Peyer's patch (tissue), 4 donors: ENCODE measurements at places on chromosomes 7 and 10. TPM values are rescaled to one million over a fixed set of nuclear protein-coding genes. Genes with fewer than 3 reads are reported as not detected.

DNA sequence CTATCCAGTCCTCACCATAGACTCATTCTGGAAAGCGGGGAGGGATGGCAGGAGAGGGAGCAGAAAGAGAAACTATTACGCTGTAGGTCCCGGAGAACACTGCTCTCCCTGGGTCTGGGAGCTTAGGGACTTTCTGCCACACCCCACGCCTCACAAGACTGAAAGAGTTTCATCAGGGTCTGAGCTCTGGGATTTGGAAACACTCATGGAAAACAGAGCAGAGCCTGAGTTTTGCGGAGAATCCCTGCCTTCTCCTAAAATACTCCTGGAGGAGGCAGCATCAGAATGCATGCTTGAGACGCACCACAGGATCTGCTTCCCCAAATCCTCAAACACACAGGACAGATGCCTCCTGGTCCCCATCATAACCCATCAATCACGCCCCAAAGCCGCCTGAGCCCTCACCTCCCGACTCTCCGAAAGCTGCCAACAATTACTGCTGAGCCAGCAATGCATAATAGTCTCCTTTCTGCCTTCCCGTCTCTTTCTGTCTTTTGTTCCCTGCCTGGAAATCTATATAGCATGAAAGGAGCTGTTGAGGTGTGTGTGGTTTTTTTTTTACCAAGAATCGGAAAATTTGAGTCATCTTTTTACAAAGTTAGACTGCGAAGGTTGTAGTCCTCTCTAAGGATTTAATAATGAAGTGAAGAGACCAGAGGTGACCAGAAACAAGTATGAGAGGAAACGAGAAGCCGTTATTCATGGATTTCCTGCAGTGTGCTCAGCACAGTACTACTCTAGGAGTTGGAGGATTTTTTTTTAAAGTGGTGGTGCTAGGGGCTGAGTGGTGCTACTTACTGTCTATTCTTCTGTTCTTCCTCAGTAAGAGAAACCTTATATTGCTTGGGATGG, 37.7 kb downstream of the ASB13 start:
- DNase-seq = peak; percentile 59

GRCh38 chr10:8056871-8057331, 2.4 kb downstream of the GATA3 start:
- no peak for DNase-seq

DNA sequence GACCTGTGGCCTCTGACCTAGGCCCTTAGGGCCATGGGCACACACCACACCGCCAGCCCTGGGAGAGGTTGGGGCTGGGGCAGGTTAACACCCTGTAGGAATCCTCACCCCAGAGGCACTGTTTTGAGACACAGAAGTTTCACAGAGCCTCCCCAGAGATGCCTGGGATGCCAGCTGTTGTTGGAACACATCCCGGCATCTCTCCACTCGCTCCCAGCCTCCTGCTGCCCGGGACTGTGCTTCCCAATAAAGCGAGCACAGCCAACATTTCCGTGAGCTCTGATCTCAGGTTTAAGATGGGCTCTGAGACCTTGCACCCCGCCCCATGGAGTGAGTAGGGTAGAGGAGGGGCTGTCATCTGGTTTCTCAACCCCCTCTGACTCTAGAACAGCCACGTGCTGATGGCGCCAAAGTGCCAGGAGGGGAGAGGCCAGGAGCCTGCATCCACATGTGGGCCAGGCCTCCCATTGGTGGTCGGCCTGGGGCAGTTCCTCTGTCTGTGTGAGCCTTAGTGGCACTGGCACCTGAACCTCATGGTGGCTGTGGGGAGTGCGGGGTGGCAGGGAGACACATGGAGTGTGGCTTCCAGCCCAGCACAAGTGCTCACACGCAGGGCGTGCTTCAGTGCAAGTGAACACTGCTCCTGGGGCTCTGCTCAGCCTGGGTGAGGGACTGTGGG, 54.7 kb downstream of the RASGEF1A start:
- DNase-seq = peak; percentile 35

GRCh38 chr7:123535517-123535916, 1.1 kb upstream of the IQUB start:
- no peak for DNase-seq

DNA sequence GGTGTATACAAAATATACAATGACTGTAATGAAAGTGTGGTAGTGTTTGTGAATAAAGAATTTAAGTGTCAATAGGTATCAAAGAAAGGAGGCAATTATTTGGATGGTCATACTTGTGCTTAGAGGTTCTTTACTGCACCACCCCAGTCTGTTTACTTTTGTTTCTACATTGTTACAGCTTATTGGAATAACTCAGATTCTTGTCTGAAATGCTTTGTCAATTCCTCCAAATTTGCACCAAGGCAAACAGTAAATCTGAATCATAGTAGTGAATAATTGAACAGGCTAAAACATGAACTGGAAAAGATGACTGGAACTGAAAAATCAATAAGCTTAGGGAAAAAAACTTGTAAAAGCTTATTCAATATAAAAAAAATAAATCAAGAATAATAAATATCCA, 319.2 kb downstream of the EXOC4 start:
- DNase-seq = no peak

- no peak for DNase-seq
Observed at GRCh38 chr7:132819648-132820047, 243.4 kb upstream of the PLXNA4 start.

- no peak for DNase-seq
Observed at GRCh38 chr10:92111336-92111939, 179.4 kb downstream of the CPEB3 start.

- no peak for DNase-seq
Observed at GRCh38 chr7:55335151-55335550, 30.0 kb upstream of the LANCL2 start.

DNA sequence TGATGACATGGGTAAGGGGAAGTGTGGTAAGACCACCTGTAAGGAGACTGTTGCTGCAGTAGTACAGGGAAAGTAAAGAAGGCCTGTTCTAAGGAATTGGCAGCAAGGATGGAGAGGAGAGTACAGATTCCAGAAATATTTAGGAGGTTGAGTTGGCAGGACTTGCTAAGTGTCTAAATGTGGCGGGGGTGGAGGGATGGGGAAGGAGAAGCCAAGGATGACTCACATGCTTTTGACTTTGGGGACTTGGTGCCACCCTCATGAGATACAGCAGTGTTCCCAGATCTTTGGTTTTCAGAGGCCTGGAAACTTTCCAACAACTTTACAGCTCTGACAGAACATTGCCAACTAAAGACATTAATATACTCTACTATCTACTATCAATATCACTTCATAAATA, 45.4 kb downstream of the CDK6 start:
- DNase-seq = no peak

DNA sequence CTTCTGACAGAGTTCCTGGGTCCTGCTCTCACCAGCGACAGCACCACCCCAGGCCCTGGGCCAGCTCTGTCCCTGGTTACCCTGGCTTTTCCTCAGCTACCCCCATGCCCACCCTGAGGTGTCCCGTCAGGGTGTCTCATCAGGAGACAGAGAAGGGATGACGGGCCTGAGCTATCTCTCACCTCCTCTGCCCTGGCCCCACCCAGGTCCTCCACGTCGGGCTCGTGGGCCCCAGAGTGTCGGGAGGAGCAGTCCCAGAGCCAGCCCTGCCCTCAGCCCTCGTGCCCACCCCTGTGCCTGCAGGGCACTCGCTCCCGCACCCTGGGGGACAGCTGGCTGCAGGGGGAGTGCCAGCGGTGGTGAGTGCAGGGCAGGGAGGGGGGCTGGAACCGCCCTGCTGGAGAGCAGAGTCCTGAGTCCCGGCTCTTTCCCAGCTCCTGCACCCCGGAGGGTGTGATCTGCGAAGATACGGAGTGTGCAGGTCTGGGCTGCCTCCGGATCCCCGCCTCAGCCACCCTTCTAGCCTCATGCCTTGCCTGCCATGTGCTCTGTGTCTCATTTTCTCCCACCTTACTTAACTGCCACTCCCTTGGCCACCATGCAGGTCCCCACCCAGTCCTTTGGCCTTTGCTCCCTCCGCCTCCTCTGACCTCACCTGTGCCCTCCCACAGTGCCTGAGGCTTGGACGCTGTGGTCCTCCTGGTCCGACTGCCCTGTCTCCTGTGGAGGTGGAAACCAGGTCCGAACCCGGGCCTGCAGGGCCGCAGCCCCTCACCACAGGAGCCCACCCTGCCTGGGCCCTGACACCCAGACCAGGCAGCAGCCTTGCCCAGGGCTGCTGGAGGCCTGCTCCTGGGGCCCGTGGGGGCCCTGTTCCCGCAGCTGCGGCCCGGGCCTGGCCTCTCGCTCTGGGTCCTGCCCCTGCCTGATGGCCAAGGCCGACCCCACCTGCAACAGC, 16.7 kb upstream of the ZNF862 start:
- peak; percentile 75 for DNase-seq

DNA sequence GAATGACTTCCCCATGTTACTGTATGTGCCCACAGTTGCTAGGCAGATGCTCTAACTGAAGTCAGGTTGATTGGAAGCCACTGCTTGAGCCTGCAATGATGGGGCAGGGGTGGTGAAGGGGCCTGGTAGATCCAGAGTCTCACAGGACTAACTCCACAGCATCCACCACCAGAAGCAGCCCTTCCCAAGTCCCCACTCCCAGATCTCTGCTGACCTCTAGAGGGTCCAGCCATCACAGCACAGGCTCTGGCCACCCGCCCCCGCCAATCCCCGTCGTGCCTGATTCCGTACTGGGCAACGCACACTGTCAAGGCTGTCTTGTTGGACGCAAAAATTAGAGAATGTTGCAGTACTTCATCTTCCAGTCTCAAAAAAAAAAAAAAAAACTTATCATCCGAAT, 136.8 kb upstream of the PDE1C start:
- DNase-seq = no peak

GRCh38 chr10:31153692-31154091, 122.0 kb upstream of the ZNF438 start:
- no peak for DNase-seq

- no peak for DNase-seq
Observed at GRCh38 chr7:104627516-104627915, 299.1 kb downstream of the LHFPL3 start.

DNA sequence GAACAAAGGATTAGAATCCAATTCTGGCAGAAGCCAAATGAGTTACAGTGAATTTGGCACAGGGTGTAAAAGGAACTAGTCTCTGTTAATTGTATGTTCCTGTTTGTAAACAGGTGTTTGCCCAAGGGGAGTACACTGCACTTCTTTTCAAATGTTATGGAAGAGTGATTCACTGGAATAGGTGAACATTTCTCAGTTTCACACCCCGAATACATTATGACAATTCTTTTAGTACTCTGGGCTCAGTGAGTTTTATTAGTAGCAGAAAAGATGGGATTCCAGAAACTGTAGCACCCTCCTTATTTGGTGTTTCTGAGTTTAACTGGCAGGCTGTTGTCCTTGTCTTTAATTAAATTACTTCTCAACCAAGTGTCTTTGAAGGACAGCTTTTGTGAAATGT, 329.2 kb downstream of the BBS9 start:
- DNase-seq = no peak

GRCh38 chr7:90645784-90646183, 49.7 kb downstream of the CDK14 start:
- no peak for DNase-seq

GRCh38 chr7:143954135-143954534, 509 bp upstream of the OR2F1 start:
- DNase-seq = no peak

GRCh38 chr10:129323879-129324278, 143.2 kb upstream of the MGMT start:
- no peak for DNase-seq

- DNase-seq = no peak
Observed at GRCh38 chr10:74249865-74250264, 98.8 kb downstream of the ADK start.

- DNase-seq = no peak
Observed at GRCh38 chr10:127364034-127364433, 167.6 kb upstream of the INSYN2A start.

DNA sequence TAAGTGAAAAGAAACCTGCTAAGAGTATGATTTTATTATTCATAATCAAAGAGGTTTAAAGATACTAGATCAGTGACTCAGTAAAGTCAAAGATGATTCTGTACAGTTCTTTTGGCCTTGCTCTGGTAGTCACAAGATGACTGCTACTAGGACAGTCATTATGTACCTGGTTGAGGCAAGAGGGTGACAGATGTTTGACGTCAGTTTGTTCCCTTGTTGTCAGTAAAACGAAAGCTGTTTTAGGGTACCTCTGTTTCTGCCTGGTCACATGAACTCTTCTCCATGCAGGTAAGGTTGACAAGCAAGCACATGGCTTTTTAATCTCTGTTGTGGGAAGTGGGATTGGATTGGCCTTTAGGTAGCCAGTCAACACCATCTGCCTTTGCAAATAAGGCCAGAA, 308.0 kb downstream of the EXOC4 start:
- no peak for DNase-seq

The NAT16 gene
- total RNA-seq = 1.0 TPM

The CPA2 gene
- total RNA-seq = 12.6 TPM

The HOGA1 gene
- not detected for total RNA-seq

The DENND11 gene
- 22.6 TPM for total RNA-seq

The AGR2 gene
- 49.5 TPM for total RNA-seq

The NOS3 gene
- total RNA-seq = 18.2 TPM

The ZDHHC4 gene
- 38.5 TPM for total RNA-seq

The PAX4 gene
- total RNA-seq = not detected

The SORCS1 gene
- total RNA-seq = 0.53 TPM
